Stimulated activated CD8-positive, alpha-beta memory T cell treated with anti-CD3 and anti-CD28 coated beads, Interleukin-15, amount 100 ng/mL, for 48 hours (primary cell): ENCODE measurements at places on chromosomes 3 and 15.
A peak's percentile ranks its signal among the peaks of the same experiment; 100 is the strongest.

DNA sequence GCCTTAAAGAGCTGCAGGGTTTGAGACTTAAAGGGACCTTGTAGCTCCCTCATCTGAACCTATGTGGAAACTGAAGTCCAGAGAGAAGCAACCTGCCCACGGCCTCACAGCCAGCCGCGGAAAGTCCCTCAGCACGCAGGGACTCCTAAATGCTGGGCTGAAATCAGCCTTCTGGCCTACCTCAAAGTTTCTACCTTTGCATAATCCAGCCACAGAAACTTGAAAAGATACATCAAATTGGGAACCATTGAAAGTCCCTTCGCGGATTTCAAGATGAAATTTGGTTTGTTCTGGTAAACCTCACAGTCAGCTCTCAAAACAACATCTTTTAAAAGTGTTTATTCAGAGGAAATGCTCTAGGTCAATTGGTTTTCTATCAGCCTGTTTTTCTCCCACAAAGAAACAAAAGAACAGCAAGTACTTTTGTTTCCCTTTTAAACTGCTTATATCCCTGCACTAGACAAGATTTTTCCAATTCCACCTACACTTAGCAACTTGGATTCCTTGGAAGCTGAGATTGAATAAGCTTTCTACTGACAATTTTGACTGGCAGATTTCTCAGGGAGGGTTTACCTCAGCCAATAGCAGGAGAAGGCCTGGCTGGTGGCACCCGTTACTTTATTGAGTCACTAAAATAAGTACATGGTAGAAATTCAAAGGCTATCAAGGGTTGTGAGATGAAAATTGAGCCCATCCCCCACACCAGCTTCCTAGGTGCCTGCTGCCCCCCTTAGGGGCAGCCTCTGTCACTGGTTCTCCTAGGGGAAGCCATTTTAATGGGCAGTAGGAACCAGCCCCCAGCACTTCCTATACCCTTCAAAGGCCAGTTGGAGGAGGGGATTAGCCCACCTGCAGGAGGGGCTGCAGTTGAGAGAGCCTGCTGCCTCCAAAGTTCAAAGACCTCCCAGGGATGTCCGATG is 171.2 kb downstream of the ADAMTS17 start:
- peak; percentile 44 for DNase-seq

GRCh38 chr3:144165482-144165881 is 193.9 kb downstream of the DIPK2A start:
- DNase-seq: no peak

DNA sequence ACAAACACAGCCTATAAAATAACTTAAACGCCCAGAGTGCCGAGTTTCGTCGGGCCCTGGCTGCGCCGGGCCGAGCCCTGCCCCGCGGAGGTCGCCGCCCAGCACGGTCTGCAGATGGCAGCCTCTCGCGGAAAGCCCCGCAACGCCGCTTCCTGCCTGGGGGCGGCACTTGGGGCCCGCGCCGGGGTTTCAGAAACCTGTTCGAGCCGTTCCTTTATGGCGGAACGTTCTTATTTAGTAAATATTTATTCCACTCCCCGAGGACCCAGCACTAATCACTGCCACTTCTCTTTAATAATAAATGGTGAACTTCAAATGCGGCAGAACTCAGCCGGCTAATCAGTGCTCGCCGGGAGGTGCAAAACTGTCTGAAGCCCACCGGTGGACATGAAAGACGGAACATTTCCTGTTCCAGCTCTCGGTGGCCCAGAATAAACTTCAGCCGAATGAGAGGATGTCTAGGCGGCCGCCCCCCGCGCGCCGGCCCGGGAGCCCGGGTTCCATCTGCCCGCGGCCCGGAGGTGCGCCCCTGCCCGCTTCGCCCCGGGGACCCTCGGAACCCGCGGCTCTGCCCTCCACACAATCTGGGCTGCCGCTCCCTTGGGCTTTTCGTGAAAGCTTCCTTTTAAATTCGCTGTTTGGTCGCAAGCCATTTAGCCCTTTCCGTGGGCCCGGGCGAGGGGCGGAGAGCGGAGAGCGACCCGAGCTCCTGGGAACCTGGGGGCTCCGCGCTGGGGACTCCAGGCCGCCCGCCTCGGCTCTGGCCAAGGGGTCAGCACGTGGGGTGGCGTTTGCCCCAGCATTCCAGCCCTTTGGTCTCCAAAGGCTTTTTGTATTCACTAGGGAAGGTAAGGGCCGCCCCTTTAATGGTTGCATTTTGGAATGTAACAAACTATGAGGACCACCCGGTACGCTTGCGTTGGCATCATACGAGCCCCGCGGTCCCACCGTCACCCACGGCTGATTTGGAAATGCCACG is 110.8 kb upstream of the ATP11B start:
- peak; percentile 60 for DNase-seq

GRCh38 chr3:194518652-194519051 is 31.9 kb upstream of the ATP13A3 start:
- no peak for DNase-seq

DNA sequence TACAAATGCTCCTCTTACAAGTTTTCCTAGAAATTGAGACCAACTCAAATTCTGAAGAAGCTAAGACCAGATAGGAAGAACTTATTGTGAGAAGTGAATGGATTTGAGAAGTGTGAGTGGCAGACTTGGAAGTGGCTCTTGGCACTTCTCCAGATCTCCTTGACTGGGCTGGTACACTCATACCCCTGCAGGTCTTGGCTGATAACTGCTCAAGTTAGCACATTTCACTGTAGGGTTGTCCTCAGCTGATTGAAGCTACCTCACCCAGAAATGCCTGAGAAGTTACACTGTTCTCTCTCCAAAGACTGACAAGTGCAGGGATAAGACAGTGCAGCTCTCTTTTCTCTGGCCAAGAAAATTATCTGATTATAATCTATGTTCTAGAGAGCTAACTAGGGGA is 16.5 kb upstream of the CLDN1 start:
- DNase-seq: no peak

DNA sequence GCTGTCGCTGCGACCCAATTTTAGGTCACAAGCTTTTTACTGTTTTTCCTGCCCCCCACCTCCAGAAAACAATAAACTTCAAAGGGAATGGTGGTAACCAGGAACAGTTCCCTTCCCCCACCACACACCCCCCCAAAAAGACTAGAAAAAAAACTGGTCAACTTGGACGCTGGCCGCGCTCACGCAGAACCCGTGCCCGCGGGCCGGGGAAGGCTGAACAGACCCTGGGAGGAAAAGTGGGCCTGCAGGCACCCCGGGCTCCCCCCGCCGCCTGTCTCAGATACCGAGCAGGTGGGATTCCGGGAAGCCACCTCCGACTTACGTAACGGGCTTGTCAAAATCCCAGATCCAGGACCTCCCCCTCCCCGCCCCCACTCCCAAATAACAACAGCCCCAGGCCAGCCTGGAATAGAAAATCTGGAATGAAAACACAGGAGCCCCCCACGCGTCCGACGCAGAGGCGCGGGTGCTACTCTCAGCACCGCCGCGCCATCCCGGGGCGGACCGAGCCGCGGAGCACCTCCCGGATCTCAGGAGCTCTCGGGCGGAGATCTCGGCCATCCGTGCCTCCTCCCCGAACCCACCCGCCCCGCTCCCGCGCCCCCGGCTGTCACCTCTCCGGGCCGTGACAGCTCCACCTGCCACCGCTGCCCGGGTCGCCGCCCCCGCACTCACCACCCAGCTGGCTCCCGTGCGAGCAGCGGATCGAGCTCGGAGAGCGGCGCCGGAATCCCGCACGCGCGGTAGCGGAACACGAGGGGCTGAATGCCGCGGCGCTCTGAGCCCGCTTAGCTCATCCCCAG is 557 bp downstream of the DENND4A start:
- DNase-seq: peak; percentile 47

GRCh38 chr15:36863570-36863969 is 236.8 kb downstream of the MEIS2 start:
- no peak for DNase-seq

GRCh38 chr15:100686725-100687473 is 84.5 kb downstream of the ASB7 start:
- no peak for DNase-seq

DNA sequence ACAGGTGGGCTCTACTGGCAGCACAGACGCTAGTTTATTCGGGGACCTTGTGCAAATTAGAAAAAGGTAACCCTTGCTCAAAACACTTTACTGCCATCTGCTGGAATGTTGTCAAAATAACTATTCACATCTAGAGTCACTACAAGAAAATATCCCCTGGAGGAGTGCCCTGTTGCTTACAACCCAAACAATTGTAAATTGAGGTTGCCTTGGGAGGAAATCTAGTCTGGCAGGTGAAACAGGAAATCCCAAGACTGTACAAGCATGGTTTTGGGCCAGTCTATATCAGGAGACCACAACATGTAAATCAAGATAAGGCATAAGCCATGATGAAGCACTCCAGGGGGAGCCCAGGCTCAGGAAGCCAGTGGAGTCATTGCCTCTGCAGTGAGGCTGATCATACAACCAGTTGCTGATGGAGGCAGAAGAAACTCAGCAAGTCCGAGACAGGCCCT is 136.8 kb upstream of the ACP3 start:
- no peak for DNase-seq

- no peak for DNase-seq
Observed at GRCh38 chr15:90571063-90571541, 41.4 kb downstream of the CRTC3 start.

- DNase-seq: no peak
Observed at GRCh38 chr15:99141943-99142342, 37.1 kb downstream of the SYNM start.

GRCh38 chr3:71227270-71227661 is 356.3 kb downstream of the FOXP1 start:
- DNase-seq: no peak

DNA sequence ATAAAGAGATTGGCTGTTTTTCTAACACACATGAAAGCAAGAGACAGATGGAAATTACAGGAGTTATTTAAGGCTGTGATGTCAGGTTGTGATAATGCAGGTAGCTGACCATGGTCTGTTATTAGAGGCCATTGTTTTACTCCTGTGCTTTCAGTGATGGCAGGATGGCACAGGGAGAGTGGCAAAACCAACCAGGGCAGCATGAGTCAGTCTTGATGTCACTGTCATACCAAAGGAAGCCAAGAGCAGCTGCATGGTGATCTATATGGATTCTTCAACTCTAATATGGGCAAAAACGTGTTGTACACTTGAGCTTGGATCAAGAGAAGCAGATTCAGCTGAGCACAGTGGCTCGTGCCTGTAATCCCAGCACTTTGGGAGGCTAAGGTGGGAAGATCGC is 91.8 kb upstream of the LMOD3 start:
- DNase-seq: no peak

DNA sequence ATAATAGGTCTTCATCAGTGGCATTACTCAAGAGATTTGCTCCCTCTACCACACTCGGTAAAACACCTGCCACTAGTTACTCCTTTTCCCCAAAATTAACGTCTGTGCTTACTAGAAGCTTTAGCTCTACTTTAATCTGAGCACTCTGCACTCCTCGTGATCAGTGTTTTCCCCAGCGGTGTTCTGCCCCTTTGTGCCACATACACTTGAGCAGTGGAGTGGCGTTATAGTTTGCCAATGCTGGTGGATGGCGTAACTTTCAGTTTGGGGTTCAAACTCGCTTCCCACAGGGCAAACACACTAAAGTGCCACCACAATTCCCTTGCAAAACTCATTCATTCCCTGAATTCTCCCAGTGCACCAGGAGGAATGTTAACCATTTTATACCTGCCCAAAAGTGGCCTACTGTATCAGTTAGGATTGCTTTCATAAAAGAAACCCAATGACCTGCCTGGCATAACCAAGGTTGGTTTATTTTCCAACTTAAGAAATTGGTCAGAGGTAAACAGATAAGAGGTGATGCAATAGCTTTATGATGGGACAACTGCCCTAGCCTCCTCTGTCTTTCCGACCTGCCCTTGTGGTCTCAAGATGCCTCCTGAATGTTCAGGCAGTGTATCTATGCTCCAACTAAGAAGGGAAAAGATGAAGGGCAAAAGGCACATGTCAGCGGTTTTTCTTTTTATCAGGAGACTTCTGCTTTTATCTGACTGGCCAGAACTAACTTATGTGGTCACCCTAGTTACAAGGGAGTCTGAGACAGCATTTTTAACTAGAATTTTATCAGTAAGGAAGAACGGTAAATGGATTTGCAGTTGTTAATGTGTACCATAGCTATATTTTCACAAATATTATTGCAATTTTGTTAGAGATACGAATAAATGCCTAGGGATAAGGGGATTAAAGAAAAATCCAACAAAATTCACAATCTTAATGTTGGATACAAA is 83.9 kb downstream of the FSIP1 start:
- DNase-seq: no peak
